Aorta (tissue), 5 donors: ENCODE measurements at places on chromosomes 5 and 9. TPM values are rescaled to one million over a fixed set of nuclear protein-coding genes. Genes with fewer than 3 reads are reported as not detected.

Gene SH3RF2
- 4.5 TPM for total RNA-seq

Gene ZNF300
- 6.6 TPM for total RNA-seq

Gene SH3TC2
- total RNA-seq, result 1.1 TPM

Gene PCDHGA9
- 8.2 TPM for total RNA-seq

Gene SETD9
- 8.6 TPM for total RNA-seq

Gene CTSL
- 130 TPM for total RNA-seq

Gene GABRA6
- total RNA-seq, result not detected
